ENCODE measurements at places on chromosomes 5 and 9.

- no peak for DNase-seq
Measured at GRCh38 chr9:35826071-35826701, 2.3 kb downstream of the FAM221B start.

- no peak for DNase-seq
Measured at GRCh38 chr5:138668451-138669380, 84.5 kb upstream of the CTNNA1 start.

- no peak for DNase-seq
Measured at GRCh38 chr5:153153086-153153485, 337.4 kb upstream of the GRIA1 start.

DNA sequence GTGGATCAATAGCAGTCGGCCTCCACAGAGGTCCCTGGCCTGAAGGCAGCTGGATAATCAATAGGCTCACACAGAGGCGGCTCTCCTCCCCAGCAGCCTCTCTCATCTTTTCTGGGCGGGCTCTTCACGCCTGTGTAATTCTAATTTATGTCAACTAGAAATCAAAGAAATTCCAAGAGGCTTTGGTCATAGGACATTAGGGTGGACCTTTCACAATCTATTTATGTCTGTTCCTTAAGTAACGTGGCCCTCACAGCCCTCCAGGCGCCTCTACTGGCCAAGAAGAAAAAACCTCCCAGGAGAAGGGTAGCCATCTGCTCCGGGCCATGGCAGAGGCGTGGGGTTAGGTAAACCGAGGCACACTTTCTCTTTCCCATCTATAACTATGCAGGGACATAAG, 205.1 kb upstream of the EFNA5 start:
- no peak for DNase-seq

DNA sequence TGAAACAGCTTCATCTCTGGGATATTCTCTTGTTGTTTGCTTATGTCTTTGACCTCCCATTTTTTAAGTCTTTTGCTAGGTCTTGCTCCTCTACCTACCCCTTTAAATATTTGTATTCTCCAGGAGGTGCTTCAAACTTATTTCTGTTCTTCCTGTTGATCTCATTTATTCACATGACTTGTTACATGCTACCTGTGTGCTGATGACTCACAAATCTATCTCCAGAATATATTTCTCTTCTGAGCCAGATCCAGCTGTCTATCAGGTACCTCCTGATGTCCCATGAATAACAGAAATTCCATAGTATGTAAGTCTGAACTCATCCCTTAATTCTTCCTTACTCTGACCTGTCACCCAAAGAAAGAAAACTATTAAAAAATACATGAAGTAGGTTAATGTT, 11.0 kb downstream of the NIPBL start:
- no peak for DNase-seq

DNA sequence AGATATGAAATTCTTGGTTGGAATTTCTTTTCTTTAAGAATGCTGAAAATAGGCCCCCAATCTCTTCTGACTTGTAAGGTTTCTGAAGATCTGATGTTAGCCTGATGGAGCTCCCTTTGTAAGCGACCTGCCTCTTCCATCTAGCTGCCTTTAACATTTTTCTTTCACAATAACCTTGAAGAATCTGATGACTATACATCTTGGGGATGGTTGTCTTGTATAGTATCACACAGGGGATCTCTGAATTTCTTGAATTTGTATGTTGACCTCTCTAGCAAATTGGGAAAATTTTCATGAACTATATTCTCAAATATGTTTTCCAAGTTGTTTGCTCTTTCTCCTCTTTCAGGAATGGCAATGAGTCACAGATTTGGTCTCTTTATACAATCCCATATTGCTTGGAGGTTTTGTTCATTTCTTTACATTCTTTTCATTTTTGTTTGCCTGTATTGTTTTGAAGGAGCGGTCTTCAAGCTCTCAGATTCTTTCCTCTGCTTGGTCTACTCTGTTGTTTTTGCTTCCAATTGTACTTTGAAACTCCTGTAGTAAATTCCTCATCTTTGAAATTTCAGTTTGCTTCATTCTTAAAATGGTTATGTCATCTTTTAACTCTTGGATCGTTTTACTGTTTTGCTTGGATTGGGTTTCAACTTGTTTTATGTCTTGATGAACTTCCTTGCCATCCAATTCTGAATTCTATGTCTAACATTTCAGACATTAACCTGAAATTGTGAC, 245.2 kb upstream of the TARS1 start:
- DNase-seq, result no peak

DNA sequence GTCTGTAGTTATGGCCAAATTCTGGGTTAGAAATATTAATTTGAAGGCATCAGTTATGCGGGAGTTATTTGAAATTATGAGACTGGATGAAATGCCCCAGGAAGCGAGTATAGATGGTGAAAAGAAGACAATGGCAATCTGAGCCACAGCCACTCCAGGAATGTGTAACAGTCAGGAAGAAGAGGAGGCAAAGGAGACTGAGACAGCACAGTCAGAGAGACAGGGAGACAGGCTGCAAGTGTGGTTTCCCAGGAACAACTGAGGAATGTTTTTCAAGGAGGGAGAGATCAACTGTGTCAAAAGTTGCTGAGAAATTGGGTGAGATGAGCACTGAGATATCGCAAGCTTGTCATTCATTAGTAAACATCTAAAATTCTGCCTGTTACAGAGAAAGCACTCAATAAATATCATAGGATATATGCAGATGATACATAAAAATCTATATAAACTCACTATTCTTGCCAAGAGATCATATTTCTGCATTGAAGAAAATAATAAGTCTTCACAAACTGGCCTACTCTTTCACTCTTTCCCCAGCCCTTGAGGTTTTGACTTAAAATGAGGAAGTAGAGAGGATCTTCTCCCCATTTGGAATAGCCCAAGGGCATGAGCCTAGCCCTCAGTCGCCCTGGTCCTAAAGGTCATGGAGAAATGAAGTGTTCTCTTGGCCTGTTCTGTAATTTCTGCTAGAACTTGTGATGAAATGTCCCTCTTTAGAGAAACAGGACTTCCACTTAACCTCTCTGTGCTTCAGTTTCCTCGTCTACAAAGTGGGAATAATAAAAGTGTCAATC, 48.5 kb upstream of the RLN1 start:
- no peak for DNase-seq

DNA sequence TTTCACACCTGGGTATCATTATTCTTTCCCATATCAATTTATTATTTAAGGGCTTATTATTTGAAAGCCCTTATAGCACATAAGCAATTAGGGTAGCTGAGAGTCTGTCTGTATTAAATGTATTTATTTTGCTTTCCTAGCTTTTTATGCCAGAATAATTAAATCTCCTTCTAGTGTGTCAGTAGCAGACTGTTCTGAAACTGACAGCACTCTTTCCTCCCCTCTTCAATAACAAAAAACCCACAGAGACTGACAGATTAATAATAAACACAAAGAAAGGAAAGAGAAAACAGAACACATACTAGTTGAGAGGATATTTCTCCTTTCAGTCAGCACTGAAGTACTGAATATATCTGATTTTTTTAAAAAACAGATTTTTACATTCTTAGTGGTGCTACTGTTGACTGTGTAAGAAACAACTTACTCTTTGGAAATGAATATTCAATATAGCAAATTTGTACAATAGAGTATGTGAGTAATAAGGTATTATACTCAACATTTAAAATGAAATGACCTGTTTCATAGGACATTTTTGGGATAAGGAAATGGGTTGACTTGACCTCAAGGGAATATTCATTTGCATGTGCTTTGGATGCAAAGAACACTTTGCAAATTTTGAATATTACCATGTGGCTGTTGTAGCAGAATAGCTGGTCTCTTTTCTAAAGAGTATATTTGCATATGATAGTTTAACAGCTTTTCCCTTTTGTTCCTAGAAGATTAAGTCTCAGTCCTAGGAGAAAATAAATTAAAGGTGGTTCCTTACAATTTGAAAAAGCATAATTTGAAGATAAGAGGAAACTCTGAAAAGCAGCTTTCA, 208.3 kb downstream of the SPATA31D1 start:
- no peak for DNase-seq

DNA sequence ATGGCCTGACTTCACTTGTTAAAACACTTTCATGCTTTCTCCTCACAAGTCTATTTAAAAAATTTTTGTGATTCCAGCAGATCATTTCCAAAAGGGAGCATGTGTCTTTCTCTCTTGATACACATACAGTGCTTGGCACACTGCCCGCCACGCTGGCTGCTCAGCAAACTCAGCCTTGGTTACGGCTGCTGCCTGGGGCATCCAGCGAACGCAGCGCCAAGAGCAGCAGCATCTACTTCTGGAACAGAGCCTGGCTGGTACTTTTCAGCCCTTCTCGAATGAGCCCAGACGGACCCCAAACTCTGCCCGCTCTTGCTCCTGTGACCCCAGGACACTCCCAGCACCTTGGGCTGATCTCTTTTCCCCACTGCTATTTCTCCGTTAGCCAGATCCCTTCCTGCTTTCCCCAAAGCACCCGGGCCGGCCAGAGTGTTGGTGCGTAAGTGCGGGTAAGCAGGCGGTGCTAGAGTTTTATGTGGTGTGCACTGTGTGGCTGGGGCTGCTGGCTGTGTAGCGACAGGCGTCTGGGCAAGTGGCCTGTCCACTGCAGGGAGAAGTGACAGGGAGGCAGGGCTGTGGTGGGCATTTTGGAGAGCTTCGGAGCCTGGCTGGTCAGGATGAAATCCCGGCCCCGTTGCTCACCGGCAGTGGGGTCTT, 73.2 kb downstream of the SH3PXD2B start:
- no peak for DNase-seq

GRCh38 chr5:74638544-74638969, 2.0 kb downstream of the ENC1 start:
- DNase-seq, result no peak

- DNase-seq, result no peak
Measured at GRCh38 chr5:42858687-42859086, 47.0 kb upstream of the SELENOP start.

GRCh38 chr9:28365728-28366127, 792.4 kb upstream of the C9orf72 start:
- no peak for DNase-seq

DNA sequence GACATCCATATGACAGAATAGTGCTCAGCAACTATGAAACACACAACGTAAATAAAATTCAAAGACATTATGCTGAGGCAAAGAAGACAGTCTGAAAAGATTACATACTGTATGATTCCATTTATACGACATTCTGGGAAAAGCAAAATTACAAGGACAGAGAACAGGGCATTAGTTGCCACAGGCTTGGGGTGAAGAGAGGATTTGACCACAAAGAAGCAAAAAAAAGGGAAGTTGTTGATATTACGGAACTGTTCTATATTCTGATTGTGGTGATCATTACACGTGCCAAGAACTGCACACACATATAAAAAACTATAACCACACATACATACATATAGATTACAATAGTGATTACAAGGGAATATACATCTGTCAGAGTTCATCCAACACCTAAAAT, 24.1 kb downstream of the CDK5RAP2 start:
- DNase-seq, result no peak

DNA sequence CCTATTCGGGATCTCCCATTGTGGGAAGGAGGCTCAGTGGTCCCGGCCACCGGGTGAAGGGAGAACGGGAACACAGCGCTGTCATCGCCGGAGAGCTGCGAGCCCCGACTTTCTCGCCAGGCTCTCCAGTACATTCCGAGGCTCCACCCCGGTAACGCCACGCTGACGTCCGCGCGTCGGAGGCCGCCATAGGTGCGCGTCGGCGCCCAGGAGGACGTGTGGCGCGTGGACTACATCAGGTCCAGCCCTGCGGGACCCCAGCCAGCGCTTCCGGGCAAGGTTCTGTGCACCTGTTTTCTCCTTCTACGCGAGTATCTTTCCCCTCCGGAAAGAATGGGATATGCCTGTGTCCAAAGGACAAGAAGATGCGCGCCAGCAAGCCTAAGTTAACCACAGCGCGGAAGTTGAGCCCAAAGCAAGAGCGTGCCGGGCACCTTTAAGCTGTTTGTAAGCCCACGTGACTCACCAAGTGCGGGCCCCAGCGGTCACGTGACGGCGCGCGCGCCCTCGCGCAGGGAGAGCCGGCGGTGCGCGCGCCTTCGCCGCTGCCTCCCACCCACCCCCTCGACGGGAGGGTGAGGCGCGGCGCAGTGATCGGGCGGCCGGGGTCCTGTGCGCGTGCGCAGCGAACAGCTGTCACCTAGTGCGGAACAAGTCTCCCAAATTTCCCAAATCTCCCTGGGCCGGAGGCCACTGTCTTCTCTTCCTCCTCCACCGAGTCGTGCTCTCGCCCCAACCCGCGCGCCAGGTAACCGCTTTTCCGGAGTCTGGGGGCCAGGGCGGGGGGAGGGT, at the start of gene KDM4C:
Gene KDM4C (plus strand): TSS at position 518 of the 792 bp plus-strand sequence. CDS start 35,016 bp downstream, outside the sequence.
- peak; percentile 85 for DNase-seq

- no peak for DNase-seq
Measured at GRCh38 chr9:80866576-80867227, 822.6 kb downstream of the TLE1 start.

DNA sequence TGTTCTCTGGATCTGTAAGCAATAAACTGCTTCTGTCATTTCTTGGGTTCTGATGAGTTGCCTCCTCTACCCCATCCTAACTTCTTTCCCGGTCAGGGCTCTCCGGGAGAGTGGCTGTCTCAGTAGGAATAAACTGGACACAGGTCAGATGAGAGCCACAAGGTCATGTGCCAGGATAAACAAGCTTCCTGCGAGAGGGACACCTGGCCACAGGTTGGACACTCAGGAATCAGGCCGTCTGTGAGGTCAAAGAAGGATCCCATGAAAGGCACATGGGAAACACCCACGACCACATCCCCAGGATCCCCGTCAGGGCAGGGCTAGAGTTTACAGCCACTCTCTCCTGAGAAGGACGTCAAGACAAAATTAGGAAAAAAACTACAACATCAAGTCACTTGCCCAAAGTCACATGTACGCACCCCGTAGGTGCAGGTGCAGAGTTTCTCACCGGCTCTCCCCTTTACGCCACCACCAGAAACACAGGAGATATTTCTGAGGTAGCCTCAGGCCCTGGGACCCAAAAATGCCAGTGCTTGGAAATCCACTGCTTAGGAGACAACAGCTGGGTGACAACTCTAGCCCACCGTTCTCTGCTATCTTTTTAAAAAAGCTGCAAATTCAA, 28.7 kb downstream of the CCT5 start:
- no peak for DNase-seq

- DNase-seq, result no peak
Measured at GRCh38 chr5:172735141-172735831, 35.7 kb downstream of the DUSP1 start.

GRCh38 chr9:74415995-74416394, 81.1 kb upstream of the RORB start:
- no peak for DNase-seq

Measured in stimulated activated CD8-positive, alpha-beta memory T cell treated with anti-CD3 and anti-CD28 coated beads, Interleukin-4, amount 100 ng/mL, for 4 hours (primary cell).